Body of pancreas (tissue), 4 donors: ENCODE measurements at places on chromosomes 2 and 18. TPM values are rescaled to one million over a fixed set of nuclear protein-coding genes. Genes with fewer than 3 reads are reported as not detected.

DNA sequence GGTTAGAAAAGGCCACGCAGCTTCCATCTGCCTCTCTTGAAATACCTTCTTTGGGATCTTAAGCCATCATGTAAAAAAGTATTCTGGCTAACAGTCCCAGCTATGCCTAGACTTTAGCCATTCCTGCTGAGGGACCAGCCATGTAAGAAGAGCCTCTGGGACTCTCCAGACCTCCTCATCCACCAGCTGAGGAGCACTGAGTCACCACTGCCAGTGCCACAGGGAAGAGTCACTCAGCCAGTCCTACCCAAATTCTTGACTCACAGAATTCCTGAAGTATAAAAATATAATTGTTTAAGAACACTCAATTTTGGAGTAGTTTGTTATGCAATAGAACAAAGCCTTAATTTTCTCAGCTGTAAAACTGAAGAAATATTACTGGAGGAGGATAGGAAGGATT lies 436.7 kb downstream of the ZEB2 start:
- no peaks in the 10 kb centered on the region for H3K4me1 ChIP-seq
- H3K27me3 ChIP-seq: no peaks in the 10 kb centered on the region
- H3K36me3 ChIP-seq: no peaks in the 10 kb centered on the region
- no peak for DNase-seq

DNA sequence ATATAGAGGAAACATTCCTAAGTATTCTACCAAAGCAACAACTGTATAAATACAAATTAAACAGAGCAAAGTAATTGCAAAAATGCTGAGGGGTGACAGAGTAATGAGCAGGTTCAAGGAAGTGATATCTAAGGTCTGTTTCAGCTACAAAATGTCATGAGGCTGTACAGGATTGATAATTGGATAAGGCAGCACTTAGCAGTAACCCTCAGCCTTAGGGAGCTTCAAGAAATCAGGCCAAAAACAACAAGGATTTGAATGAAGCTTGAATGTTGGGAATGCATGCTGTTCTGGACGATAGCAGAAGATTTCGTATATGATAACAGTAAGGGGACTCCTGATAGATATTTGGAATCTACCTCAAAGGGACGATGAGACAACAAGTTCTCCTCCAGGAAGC lies 142.0 kb upstream of the MMADHC start:
- no peaks in the 10 kb centered on the region for H3K36me3 ChIP-seq
- no peaks in the 10 kb centered on the region for H3K27me3 ChIP-seq
- H3K4me3 ChIP-seq: no peak overlapping the region
- no peak for DNase-seq
- no peak overlapping the region for H3K27ac ChIP-seq

The VWC2L gene
- not detected for total RNA-seq

DNA sequence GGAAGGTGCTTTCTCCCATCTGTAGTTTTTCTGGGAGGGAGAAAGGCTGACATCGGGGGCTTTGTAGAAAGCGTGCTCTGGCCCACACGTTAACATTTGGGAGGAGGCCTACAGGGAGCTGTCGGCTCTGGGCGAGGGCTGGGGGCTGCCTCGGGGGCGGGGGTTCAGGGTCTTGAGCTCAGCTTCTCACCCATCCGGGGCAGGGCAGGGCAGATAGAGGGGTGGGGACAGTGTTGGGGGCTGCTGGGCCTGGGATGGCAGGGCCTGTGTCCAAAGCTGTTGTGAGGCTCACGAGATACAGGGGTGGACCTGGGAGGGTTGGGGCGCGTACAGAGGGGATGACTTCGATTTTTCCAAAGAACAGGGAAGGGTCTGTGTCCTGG lies 27.0 kb downstream of the NFATC1 start:
- H3K27ac ChIP-seq: no peak overlapping the region
- no peaks in the 10 kb centered on the region for H3K27me3 ChIP-seq
- H3K4me3 ChIP-seq: no peak overlapping the region
- DNase-seq: no peak

The SLC11A1 gene
- total RNA-seq: 7.3 TPM

DNA sequence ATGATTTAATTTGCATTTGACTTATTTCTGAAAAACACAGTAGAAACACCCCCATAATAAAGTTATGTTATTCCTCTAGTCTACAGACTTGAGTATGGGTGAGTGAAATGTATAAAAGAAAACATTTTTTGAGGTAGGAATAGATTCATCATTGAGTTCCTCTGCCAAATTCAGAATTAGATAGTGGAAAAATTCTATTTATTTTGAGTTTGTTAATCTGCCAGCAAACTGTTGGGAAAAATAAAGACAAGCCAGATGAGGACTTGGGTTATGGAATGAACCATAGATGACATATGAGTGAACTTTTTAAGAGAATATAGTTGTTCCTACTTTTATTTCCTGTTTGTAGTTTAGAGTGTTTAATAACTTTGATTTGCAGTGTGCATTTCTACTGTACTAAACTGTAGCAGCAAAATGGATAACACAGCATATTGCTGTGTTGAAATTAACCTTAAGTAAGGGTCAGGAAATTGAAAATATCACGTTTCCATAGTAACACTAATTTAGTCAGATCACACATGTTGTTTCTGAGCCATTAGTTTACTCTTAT lies 35.6 kb upstream of the PNPT1 start:
- H3K4me3 ChIP-seq: no peak overlapping the region
- H3K36me3 ChIP-seq: no peaks in the 10 kb centered on the region
- DNase-seq: no peak
- no peak overlapping the region for H3K27ac ChIP-seq
- H3K27me3 ChIP-seq: no peaks in the 10 kb centered on the region
- no peaks in the 10 kb centered on the region for H3K4me1 ChIP-seq

The NTSR2 gene
- not detected for total RNA-seq

The FSHR gene
- not detected for total RNA-seq

The TNS1 gene
- 168 TPM for total RNA-seq

The REG1B gene
- total RNA-seq: 15,911 TPM

DNA sequence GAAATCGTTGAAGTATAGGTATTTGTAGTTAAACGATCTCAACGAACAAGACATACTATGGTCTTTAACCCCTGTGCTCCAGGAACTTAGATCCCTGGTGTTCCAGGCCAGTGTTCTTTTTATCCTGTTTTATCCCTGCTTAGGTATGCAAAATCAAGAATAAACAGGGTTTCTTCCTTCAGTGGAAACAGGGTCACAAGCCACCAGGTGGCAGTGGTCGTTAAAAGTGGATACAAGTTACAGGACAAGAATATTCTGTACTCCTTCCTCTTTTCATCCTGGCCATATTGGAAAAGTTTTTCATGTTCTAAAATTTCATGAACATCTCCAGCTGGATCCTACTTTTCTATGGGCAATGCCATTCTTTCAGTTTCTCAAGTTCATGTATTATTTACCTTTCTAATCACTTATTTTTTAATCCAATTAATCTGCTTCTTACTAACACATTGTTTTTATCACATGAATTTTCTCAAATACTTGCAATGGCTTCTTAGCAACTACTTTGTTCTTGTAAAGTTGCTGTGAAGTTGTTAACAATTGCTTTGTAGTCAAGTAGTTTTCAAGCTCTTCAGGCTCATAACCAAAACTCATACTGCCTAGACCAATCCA lies 16.4 kb upstream of the HNMT start:
- no peaks in the 10 kb centered on the region for H3K36me3 ChIP-seq
- H3K4me1 ChIP-seq: peaks cover 11% of the 10 kb centered on the region
- no peak overlapping the region for H3K4me3 ChIP-seq
- H3K27ac ChIP-seq: no peak overlapping the region

The ATOH8 gene
- total RNA-seq: 14.5 TPM

GRCh38 chr2:25939257-25939668 lies 43.0 kb downstream of the KIF3C start:
- no peak for DNase-seq
- no peaks in the 10 kb centered on the region for H3K27me3 ChIP-seq
- no peak overlapping the region for H3K4me3 ChIP-seq
- no peak overlapping the region for H3K27ac ChIP-seq

GRCh38 chr2:42054714-42055430 lies 7.1 kb downstream of the PKDCC start:
- no peak overlapping the region for H3K4me3 ChIP-seq
- no peaks in the 10 kb centered on the region for H3K27me3 ChIP-seq
- H3K4me1 ChIP-seq: peaks cover 66% of the 10 kb centered on the region
- DNase-seq: peak; percentile 51
- peaks cover 5% of the 10 kb centered on the region for H3K36me3 ChIP-seq

DNA sequence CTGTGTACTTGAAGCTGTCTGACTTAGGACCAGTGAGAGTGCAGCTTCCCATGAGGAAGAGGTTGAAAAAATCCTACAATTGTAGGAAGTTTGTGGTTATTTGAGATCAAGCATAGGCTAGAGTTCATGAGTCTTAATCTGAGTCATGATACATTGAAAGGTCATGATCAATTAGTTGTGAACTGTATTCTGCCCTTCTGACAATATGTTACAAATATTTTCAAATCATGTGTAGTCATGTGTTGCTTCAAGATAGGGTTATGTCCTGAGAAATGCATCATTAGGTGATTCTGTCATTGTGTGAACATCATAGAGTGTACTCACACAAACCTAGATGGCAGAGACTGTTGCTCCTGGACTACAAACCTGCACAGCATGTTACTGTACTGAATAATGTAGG lies 68.4 kb upstream of the MFF start:
- no peaks in the 10 kb centered on the region for H3K4me1 ChIP-seq
- H3K4me3 ChIP-seq: no peak overlapping the region
- H3K27me3 ChIP-seq: no peaks in the 10 kb centered on the region
- no peak overlapping the region for H3K27ac ChIP-seq
- no peak for DNase-seq

GRCh38 chr18:11040823-11041656 lies 108.3 kb downstream of the PIEZO2 start:
- no peaks in the 10 kb centered on the region for H3K27me3 ChIP-seq
- H3K27ac ChIP-seq: no peak overlapping the region
- no peak overlapping the region for H3K4me3 ChIP-seq
- peak; percentile 66 for DNase-seq
- H3K4me1 ChIP-seq: peaks cover 8% of the 10 kb centered on the region

DNA sequence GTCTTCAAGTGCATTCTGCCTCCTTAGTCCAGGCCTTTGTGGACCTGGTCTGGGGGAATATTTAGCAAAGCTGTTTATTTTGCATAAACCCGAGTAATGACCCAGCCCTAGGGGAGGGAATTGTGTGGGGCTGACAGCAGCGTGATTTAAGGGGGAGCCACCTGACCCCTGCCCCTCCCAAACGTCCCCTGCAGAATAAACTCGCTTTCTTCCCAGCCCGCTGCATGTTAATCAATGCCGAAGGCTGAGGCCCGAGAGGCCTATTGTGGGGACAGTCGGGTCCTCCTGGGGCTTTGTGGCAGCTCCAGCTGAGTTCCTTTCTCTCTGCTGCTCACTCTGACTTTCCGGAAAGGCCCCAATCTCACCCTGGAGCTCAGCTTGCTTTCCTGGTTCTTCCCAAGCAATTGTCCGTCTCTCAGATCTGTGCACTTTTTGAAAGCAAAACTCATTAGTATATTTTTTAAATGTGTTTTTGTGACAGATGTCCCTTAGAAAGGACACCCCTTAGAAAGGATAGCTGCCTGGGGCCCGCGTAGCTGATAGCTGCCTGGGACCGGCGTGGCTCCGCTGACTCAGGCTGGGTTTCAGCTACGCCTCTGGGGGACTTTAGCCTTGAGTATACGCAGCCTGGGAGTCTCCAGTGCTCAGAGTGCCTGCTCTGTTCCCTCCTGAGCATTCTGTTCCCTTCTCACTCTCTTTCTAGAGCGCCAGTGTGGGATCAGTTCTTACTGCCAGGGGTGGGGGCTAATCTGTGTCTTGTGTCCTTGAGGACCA lies 158.3 kb downstream of the GLI2 start:
- no peaks in the 10 kb centered on the region for H3K36me3 ChIP-seq
- no peaks in the 10 kb centered on the region for H3K27me3 ChIP-seq
- DNase-seq: no peak
- no peak overlapping the region for H3K4me3 ChIP-seq

GRCh38 chr2:127614731-127615130 lies 31.2 kb upstream of the GPR17 start:
- H3K4me3 ChIP-seq: no peak overlapping the region
- H3K36me3 ChIP-seq: no peaks in the 10 kb centered on the region
- H3K27ac ChIP-seq: no peak overlapping the region
- DNase-seq: no peak

The STPG4 gene
- total RNA-seq: not detected

DNA sequence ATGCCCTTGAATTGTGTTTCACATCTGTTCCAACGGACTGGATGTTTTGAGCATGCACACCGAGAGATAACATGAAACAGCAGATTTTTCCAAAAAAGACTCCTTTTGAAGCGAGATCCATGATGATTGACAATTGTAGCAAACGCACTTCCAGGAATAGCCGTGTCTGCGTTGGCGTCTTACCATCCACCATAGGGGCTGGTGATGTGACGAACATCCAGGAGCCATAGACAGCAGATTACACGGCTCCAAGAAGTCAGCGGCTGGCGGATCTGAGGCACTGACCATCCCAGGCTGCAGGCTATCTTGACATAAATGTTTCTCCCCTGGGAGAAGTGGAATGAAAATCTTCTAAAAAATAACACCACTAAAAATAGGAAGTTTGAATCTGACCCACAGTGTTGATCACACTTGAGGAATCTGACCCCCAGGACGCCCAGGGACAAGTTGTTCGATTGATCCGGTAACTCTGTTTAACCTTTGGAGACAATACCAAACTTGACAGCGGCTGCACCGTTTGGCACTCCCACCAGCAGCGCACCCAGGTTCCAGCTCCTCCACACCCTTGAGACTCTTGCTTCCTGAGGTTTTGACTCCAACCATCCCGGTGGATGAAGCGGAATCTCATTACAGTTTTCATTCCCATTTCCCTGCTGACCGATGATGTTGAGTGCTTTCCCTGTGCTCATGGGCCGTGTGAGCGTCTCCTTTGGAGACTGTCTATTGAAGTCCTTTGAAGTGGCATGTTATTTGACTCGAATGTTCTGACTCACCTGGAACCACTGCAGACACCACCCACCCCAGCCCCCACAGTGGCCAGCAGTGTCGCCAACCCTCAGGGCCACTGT lies 140.0 kb upstream of the GPC1 start:
- H3K27ac ChIP-seq: no peak overlapping the region
- H3K36me3 ChIP-seq: no peaks in the 10 kb centered on the region
- no peak for DNase-seq
- H3K27me3 ChIP-seq: no peaks in the 10 kb centered on the region
